ENCODE measurements at places on chromosomes 4 and X.

- no peak for DNase-seq
These were observed 95.7 kb downstream of the SHISA3 start for GRCh38 chr4:42492962-42493361.

- no peak for DNase-seq
These were observed 157.0 kb upstream of the TLL1 start for GRCh38 chr4:165715989-165716388.

DNA sequence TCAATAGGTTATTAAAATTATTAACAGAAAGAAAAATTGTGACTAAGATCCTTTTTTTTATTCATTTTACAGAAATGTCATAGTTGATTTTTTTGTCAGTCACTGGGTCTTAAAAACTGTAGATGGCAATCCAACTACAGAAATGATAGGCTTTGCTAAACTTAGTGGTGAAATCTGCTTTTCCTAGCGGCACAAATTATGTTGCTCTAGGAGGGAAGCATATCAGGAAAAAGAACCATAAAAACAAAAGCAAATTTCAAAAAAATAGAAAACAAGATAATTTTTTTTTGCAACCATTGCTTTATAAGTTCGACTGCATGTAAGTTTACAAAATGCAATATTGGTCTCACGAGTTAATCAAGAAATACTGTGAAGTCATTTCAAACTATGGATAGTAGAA, 443.5 kb upstream of the IGFBP7 start:
- DNase-seq = no peak

GRCh38 chrX:105314458-105314857, 94.0 kb upstream of the TEX13A start:
- no peak for DNase-seq

- DNase-seq = no peak
These were observed 16.2 kb downstream of the CTAG1B start for GRCh38 chrX:154602766-154603437.

GRCh38 chr4:48879561-48880442, 26.8 kb downstream of the OCIAD2 start:
- no peak for DNase-seq

- DNase-seq = no peak
These were observed 77.8 kb downstream of the KLHL13 start for GRCh38 chrX:118038614-118039365.

DNA sequence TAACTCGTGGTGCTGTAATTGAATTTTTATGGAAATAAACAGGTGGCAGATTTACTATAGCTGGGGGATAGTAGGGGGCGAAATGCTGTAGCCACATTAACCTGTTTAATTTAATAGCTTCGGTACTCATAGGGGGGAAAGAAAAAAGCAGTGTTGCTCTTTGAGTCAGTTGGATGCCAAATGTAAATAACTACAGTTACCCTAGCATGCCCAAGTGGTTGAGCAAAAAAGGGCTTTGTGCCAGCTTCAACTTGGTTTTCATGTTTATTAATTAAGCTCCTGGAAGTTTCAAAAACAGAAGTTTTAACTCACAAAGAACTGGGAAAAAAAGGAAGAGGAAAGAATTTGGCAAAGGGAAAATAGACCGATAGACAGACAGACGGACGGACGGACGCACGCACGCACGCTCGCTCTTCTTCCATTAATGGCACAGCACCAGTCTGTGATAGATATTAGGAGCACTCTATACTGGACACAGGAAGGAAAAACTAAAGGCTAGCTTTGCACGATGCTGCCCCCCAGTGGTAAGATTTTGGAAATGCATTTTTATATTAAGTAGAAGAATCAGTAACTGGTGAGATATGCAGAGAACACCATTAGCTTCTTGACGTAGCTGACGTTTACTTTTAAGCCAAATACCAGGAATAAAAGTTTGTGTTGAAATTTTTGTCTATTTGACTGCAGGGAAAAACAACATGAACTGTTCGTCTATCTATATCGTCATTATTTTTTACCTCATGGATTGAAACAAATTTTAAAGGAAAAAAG, 151.8 kb downstream of the SLC7A11 start:
- DNase-seq = no peak

DNA sequence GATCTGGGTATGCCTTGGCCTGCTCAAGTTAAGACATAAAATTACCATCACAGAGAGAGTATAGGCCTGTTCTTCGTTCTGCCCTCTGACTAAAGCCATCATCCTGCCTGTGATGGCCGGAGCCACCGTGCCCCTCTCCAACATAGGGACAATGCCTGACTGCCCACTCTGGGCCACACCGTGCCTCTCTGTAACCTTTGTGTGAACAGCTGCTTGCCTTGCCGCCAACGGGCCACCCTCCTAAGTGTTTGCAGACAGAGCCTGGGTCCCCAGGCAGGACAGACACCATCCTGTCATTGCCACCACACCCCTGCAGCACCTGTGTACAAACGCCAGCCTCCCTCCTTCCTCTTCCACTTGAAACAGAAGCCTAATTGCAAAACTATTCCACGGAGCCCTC, 298.7 kb upstream of the TENM3 start:
- no peak for DNase-seq

- DNase-seq = no peak
These were observed 55.8 kb upstream of the WDR1 start for GRCh38 chr4:10172278-10172921.

GRCh38 chrX:48497871-48498270, 10.9 kb upstream of the PORCN start:
- DNase-seq = no peak

GRCh38 chr4:38782452-38783108, at the start of gene TLR10:
Gene TLR10 (minus strand): TSS chr4:38782990. CDS start chr4:38775590, 7,400 bp downstream.
- no peak for DNase-seq

DNA sequence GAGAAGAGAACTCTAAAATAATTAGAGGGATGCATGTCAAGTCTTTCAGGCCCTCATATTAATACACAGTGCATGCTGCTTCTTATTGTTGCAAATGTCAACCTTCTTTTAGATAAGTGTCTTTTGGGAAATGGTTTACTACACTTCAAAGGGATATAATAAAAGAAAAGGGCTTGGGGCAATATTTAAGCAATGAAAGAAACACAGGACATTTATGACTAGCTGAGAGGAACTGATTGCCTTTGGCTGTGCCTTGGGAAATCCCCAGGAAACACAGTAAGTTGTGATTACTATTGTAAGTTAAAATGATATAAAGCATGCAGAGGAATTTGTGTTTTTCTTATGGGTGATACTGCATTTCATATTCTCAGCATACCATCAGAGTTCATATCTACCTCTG, 1036.2 kb upstream of the GRID2 start:
- DNase-seq = no peak

DNA sequence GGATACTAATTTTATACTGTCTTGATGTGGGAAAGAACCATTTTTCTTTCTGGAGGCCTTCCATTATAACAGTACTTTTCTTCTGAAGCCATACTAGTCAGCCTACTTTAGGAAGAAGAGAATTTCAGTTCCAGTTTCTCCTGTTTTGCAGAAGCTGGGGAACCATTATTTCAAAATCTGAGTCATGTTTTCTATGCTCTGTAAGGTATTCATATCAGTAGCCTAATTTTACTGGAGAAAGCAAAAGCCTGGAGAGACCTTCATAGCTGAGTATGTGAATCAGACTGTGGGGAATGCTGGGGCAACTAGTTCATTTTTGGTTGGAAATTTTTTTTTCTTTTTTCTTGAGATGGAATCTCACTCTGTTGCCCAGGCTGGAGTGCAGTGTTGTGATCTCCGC, 22.4 kb downstream of the AFF1 start:
- DNase-seq = no peak

GRCh38 chr4:113659127-113659526, 102.4 kb downstream of the CAMK2D start:
- no peak for DNase-seq

DNA sequence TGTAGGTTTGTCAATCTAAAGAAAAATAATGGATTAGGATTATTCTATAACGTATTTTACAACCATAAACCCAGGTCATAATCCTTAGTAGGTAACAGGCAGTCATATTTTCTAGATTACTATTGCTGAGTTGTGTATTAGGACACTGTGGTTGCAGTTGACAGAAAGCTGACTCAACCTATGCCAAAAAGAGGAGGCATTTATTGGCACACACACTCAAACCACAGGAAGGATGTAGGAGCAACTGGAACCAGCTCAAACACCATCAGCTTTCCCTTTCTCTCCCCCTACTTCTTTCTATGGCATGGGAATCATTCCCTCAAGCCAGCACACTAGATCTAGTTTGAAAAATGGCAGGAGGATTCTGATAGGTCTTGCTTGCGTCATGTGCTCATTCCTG, 136.4 kb upstream of the FAM9C start:
- DNase-seq = no peak

GRCh38 chr4:83010111-83010521, 507 bp downstream of the LIN54 start:
- no peak for DNase-seq

DNA sequence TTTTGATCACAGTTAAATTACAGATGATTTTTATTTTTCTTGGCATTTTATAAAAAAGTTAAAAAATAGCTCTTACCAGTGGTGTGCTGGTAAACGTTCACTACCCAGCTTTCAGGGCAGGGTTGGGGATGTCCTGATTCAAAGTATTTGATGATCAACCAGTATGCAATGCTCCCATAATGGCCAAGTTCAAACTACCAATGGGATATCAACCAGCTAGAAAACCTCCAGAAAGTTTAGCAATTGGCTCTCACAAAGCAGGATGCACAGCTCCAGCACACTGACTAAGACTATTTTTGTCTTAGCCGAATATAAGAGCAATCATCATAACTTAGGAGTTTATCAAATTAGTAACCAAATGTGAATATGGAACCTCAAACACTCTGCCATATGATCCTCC, 108.0 kb upstream of the PDE5A start:
- no peak for DNase-seq

GRCh38 chrX:153906126-153906917, 1.8 kb downstream of the AVPR2 start:
- DNase-seq = no peak

GRCh38 chr4:159363361-159363760, 260.5 kb downstream of the RAPGEF2 start:
- DNase-seq = no peak

- DNase-seq = no peak
These were observed 284.0 kb downstream of the BCOR start for GRCh38 chrX:39813631-39814277.

GRCh38 chr4:1210241-1210841, 38.0 kb upstream of the SPON2 start:
- DNase-seq = no peak

GRCh38 chrX:40684092-40684491, 36.7 kb upstream of the CXorf38 start:
- DNase-seq = no peak

DNA sequence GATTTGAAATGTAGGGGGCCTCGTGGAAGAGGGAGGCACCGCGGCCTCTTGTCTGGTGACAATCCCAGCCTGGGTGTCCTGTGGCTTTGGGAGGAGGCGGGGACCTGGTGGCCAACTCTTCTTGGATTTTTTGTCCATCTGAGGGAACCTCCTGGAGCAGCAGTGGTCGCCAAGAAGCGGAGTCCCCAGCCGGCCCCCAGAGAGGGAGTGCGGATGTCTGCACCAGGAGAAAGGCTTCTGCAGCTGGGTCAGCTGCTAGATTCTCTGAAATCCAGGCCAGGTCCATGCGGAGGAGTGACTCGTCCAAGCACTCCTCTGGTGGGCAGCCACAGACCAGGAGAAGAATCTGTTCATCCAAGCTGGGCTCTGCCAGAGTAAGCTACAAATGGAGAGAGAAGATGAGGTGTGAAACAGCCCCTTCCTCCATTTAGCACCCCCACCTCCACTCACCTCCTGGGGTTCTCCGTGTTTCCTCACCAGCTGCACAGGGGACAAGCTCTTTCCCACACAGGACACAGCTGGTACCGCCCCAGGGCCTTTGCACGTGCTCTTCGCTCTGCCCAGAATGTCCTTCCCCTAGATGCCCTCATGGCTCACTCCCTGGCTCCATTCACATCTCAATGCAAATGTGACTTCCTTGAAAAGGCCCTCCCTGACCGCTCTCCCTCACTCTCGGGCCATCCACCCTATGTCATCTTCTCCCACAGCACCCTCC, 27.6 kb downstream of the C4orf50 start:
- no peak for DNase-seq

GRCh38 chr4:53593765-53594164, 2.5 kb upstream of the LNX1 start:
- DNase-seq = no peak

DNA sequence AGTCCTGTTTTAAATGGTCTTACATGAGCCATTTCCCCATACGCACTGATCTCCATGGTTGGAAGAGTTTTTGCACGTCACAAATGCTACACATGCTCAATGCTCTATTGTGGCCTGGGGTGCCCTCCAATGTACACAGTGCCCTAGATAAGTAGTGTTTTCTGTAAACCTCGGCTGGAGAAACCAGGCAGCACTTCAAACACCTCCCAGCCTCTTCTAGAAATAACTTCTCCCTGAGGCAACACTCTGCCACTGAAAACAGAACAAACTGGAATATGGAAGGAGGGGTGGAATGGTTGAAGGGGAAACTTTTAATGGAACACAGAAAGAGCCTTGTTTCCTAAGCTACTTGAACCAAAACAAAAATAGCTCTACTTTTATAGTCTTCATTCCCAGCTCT, 123.9 kb upstream of the CBR4 start:
- no peak for DNase-seq

DNA sequence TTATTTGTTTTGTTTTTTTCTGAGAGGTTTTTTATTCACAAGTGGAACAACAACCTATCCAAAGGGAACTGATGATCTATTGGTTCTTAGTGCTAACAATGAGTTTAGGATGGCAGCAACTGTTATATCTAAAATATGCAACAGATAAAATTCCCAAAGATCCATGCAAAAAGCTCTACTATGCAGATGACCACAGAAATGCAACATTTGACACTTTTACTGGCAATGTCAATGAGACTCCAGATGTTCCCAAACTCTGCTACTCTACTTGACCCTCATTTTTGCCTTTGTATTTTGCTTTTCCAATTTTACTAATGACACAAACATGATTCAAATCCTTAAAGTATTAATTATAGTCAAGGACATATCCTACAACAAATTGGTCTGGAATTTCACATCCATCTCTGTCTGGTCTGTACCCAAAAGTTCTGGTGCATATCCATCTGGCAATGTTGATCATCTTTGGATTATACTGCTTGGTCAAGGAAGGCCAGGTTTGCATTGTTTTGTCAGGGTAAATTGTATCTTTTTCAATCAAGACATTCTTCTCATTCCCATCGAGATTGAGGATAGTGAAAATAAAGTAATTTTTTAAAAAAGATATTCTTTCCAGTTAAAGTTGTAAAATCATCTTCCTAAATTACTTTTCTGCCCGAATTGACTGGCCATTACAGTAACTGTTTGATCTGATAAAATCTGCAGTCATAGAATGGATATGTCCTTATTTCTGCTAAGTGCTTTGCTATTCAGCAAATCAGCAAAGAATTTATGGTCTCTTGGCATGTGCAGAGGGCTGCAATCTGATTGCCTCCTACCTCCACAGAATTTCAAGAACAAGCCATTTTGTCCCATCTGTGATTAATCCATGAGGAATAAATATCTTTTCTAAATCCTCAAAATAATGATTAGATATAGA, 73.6 kb downstream of the FGFBP1 start:
- DNase-seq = no peak

- no peak for DNase-seq
These were observed 6.2 kb downstream of the CCKAR start for GRCh38 chr4:26484032-26484515.
